Fibroblast of skin of scalp (primary cell): ENCODE measurements at places on chromosomes 2 and 18.

- DNase-seq, result peak; percentile 73
These were observed 17.2 kb upstream of the RPL31 start for GRCh38 chr2:100984892-100985307.

GRCh38 chr2:36659872-36660312 lies 36.6 kb upstream of the VIT start:
- DNase-seq, result no peak

GRCh38 chr18:69177702-69178101 lies 223.0 kb upstream of the DOK6 start:
- DNase-seq, result no peak

DNA sequence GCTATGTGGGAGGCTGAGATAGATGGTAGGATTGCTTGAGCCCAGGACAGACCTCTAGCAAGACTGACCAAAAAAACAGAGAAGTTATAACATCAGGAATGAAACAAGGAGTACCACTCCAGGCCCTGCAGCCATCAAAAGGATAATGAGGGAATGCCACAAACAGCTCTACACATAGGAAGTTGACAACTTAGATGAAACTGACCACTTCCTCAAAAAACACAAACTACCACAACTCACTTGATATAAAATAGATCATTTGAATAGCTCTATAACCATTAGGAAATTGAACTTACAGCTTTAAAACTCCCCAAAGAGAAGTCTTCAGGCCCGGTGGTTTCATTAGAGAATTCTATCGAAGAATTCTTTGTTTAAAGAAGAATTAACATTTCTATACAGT lies 12.9 kb upstream of the ESPNL start:
- no peak for DNase-seq

DNA sequence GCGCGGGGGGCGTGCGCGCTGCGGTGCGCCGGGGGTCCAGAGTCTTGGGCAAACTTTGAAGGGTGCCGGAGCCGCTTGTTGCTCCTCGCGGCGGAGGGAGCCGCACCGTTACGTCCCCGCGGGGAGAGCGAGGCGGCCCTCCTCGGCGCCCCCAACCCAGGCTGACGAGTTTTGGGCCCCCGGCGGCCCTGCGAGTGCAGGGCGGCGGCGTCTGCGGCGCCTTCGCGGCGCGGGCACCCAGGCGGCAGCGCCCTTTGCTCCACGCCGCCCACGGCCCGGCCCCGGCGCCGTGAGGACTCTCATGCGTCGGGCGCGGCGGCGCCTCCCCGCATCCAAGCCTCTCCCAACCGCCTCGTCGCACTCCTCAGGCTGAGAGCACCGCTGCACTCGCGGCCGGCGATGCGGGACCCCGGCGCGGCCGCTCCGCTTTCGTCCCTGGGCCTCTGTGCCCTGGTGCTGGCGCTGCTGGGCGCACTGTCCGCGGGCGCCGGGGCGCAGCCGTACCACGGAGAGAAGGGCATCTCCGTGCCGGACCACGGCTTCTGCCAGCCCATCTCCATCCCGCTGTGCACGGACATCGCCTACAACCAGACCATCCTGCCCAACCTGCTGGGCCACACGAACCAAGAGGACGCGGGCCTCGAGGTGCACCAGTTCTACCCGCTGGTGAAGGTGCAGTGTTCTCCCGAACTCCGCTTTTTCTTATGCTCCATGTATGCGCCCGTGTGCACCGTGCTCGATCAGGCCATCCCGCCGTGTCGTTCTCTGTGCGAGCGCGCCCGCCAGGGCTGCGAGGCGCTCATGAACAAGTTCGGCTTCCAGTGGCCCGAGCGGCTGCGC lies 814 bp downstream of the FZD7 start:
- peak; percentile 35 for DNase-seq
